ENCODE measurements at places on chromosomes 4 and X. TPM values are rescaled to one million over a fixed set of nuclear protein-coding genes. Genes with fewer than 3 reads are reported as not detected.

DCUN1D4 gene
- total RNA-seq = 38.7 TPM

PLRG1 gene
- 36.2 TPM for total RNA-seq

PITX2 gene
- not detected for total RNA-seq

EDNRA gene
- 4.9 TPM for total RNA-seq

GC gene
- not detected for total RNA-seq

GIMD1 gene
- not detected for total RNA-seq

MAGEB17 gene
- total RNA-seq = not detected

DDX53 gene
- total RNA-seq = not detected

DNA sequence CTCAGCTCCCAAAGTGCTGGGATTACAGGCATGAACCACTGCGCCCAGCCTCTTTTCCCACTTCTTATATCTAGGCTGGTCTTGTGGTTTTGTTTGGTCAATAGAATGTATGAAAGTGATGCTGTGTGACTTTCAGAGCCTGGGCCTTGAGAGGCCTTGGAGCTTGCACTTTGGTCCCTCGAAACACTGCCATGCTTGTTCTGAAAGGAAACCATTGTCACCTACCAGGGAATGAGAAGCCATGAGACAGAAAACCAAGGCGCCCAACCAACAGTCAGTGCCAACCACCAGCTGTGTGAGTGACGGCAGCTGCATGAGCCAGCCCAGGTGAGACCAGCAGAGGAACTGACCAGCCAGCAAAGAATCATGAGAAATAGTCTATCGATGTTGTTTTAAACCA lies 57.4 kb downstream of the SCD5 start:
- DNase-seq = no peak

DNA sequence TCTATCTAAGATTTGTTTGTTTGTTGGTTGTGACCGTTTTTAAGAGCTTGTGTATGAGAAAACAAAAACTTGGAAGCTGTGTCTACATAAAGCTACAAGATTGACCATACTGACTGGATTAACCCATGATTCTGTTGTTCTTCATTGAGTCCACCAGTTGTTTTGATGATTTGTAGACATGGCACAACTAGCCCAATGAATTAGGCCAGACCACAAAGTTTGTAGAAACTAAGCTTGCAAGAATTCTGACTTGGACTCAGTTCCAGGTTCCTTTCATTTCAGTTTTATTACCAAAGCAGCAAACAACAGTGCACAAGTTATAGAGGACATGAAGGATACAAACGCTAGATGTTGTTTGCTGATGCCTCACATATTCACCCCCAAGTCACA lies 119.3 kb downstream of the RASGEF1B start:
- DNase-seq = no peak

- DNase-seq = no peak
Observed at GRCh38 chr4:149140841-149141240, 674.8 kb downstream of the IQCM start.

GRCh38 chr4:111174331-111174730 lies 551.5 kb upstream of the PITX2 start:
- DNase-seq = no peak

DNA sequence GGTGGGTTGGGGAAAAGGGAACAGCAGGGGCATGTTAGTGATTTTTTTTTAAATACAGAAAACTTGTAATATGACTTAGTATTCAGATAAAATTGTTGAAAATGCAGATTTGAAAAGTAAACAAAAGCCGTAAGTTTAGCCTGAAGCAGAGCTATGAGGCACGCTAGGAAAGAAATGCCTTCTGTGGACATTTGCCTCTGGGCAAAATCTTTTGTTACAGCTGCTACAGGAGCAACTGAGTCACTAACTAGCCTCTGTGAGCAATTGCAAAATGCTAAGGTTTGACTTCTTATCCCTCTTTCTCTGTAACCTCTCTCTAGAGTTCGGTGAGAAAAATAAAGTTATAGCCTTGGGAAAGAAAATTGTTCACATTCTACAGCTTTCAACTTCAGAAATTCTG lies 350.0 kb downstream of the SLC7A11 start:
- DNase-seq = no peak

- DNase-seq = no peak
Observed at GRCh38 chrX:153967536-153968224, 3.9 kb downstream of the HCFC1 start.

- DNase-seq = no peak
Observed at GRCh38 chrX:24293412-24293811, 20.5 kb downstream of the SUPT20HL2 start.

DNA sequence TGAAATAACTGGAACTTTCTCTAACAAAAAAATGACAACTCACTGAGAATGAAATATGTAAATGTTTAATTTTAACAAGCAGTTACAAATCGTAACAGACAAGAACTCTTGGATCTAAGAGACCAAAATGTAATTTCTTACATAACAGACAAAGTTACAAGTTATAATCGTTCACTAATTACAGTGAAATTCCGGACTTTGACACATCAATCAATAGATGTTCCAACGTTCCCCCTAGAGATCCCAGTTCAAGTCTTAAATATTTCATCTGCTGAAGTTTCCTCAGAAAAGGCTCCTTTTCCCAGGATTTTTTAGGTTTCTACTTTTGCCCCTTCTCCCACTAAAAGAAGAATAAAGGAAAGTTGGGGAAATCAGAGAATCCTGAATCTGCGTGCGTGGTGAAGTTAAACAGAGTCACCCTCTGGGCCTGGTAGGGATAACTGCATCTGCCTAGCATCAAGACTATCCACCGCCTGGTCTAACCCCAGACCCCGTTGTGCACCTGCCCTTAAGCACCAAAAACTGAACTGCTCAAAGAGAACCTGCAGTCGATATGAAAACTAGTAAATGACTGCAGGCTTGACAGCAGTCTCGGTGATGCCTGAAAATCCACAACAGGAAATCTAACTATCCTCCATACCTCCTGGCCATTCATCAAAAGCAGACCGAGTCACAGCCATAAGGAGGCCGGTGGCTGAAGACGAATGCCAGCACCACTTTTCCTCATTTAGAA lies 2.3 kb downstream of the IRF2 start:
- DNase-seq = no peak

DNA sequence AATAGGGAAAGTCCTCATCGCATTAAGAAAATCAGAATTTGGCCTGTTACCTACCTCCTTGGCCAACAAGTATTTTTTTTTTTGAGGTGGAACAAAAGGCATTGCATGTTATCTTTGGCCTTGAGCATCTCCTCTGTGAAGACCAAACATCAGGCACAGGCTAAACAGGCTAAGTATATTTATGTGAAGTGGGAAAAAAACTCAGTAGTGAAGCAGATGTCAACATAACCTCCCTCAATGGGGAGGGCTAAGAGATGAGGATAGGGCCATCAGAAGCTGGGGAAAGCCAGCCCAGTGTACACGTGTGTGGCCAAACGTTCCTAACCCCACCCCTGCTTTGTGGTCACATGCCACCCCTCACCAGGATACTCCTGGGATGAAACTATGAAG lies 102.5 kb downstream of the FNIP2 start:
- no peak for DNase-seq

DNA sequence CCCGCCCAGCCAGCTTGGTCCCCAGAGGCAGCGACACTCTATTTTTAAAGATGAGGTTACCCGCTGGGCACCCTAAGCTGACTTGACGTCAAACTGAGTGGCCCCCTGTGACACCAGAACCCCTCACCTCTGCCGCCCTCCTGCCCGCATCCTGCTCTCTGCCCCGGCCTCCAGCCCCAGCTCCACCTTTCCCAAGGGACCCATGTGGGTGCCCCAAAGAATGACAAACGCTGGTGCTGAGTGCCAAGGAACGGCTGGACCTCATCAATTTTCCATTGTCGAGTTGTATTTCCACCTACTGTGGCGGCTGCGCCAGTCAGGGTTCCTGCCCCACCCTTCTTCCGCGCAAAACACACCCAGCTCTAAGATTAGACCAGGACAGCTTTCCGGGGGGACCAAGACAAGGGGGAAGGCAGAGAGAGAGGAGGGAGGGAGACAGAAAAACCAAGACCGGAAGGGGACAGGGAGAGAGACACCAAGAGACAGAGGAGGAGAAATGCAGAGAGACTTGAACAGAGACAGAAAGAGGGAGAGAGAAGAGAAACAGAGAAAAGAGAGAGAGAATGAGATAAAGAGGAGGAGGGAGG lies 2.0 kb downstream of the PRKX start:
- no peak for DNase-seq

GRCh38 chr4:948101-948935 lies 16.1 kb downstream of the TMEM175 start:
- DNase-seq = peak; percentile 61

DNA sequence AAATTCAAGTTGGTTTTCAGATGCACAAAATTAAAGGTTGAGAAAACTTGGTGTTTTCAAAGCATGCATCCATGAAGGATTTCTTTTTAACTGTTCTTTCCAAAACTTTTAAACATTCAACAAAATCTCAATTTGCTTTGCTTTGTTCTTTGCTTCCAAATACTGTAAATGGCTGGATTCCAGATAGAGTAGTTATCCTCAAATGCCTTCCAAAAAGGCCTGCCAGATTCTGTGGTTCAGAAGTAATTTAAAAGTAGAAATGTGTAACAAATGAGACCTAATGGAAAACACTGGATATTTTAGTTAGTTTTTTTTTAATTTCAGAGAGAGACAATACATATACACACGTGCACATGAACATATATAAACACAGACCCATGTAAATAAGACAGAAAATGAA lies 97.3 kb downstream of the NR3C2 start:
- no peak for DNase-seq

DNA sequence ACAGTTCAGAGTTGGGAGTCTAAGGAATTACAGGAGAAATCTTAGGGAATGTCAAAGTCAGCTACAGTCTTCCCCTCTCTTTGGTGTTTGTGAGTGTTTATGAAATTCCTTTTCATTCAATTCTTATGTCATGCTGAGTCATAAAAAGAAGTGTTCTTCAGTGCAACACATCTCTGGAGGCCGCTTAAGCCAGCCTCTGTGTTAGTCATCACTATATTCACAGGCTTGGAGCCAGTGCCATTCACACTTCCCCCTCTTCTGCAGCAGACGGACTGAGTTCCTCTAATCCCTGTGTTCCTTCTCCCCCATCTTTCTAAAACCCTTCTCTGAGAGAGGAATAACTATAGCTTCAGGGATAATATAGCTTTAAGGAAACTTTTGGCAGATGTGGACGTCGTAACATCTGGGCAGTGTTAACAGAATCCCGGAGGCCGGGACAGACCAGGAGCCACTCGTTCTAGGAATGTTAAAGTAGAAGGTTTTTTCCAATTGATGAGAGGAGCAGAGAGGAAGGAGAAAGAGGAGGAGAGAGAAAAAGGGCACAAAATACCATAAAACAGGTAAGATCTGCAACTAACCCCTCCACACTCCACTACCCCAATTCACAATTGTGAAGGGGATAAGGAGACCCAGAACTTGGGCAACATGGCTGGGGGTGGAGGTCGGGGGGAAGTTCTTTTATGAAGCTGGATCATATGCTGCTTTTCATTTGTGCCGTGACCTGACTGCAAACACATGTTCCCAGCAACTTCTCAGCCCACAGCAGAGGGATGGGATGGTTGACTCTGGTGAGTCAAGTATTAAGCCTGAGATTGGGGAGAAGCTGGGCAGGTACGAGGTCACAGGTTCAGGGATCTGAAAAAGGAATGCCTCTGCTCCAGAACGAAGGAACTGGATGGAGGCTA lies at the start of gene SRPX2:
TSS of gene SRPX2 (plus strand) at position 244 of the 905 bp plus-strand sequence. CDS start 2,124 bp downstream, outside the sequence.
- DNase-seq = no peak

- no peak for DNase-seq
Observed at GRCh38 chrX:69178592-69178991, 13.3 kb upstream of the PJA1 start.

DNA sequence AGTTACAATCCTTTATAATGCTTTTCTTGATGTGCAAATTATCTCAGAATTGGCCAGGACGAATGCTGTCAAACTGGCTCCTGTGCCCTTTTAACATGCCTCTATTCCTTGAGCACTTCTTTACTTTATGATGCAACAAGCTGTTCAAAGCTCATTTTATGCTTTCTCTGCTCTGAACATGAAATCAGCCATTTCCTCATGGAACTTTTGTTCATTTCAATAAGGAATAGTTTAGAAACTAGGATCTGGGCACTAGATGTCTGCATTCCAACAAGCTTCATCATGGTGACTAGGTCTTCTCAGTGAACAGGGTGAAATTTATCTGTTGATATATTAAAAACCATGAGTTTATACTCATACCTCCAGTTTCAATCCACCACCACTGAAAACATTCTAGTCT lies 87.3 kb upstream of the TEX13A start:
- no peak for DNase-seq

- DNase-seq = no peak
Observed at GRCh38 chrX:132227383-132228112, 8.3 kb upstream of the RAP2C start.

DNA sequence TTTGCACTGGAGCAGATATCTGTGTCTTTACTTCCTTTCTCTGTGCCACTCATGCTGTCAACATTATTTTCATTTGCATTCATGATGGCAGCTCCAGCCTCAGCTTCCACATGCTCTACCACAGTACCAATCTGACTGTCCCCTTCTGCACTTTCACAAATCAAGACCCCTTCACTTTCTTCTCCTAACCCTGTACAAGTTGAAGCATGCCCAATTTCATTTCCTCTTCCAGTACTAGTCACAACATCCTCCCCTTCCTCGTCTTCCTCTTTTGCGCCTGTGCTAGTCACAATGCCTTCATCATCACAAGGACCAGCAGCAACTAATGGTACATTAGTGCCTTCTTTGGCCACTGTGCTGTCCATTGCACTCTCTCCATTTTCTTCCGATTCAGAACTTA lies 26.5 kb downstream of the BOD1L1 start:
- no peak for DNase-seq

GRCh38 chrX:150377005-150377404 lies 13.9 kb downstream of the MAMLD1 start:
- no peak for DNase-seq

DNA sequence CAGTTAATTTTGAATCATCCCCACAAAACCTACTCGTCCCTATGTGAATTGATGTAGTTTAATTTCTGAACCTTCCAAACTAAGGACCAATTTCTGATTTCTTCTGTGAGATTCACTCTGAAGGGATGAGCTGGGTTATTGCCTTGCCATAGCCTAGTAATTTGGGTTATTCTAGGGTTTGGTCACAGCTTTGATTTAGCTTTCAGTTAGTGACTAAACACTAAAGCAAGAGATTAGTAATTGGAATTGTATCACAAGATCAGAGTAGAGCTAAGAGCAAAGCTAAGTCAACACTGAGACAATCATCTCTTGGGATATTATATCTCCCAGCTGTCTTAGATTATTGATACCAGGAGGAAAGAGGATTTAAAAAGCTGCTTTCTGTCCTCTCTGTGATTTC lies 588.0 kb downstream of the CCSER1 start:
- DNase-seq = no peak

DNA sequence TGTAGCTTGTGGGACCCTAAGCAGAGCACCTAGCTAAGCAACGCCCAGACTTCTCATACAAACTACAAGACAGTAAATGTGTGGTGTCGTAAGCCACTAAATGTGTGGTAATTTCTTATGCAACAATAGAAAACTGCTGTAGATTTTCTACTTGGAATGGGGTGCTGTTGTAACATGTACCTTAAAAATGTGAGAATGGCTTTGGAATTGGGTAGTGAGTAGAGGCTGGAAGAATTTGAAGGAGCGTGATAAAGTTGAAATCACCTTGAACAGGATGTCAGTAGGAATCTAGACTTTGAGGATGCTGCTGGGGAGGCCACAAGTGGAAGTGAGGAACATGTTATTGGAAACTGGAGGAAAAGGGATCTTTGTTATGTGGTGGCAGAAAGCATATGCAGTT lies 43.2 kb upstream of the FUNDC1 start:
- no peak for DNase-seq

- no peak for DNase-seq
Observed at GRCh38 chrX:134545510-134545909, 85.5 kb downstream of the HPRT1 start.

- DNase-seq = no peak
Observed at GRCh38 chrX:55778322-55778721, 60.8 kb downstream of the RRAGB start.

Data from Right ventricle myocardium inferior (tissue), 1 donor.